Activated gamma-delta T cell (primary cell): ENCODE measurements at places on chromosomes 12 and 14.

GRCh38 chr12:2265461-2266167 lies 212.8 kb downstream of the CACNA1C start:
- DNase-seq: no peak

DNA sequence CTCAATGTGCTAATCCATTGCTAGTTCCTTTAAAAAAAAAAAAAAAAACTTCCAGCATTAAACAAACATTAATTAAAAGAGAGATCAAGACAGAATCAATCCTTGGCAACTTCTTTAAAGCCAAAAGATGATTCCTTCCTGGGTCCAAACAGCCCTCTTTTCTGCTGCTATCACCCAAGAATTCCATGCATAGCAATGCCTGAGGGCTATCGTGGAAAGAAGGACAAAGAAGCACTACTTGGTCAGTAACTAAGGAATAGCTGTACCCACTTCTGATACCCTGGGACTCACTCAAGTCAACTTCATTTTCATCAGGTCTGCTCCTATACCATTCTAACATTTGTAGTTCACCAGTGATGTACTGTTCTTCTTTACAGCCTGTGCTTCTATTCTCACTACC lies 51.8 kb downstream of the SLC38A2 start:
- DNase-seq: no peak

- DNase-seq: no peak
Measured at GRCh38 chr14:69089046-69089445, 63.9 kb downstream of the DCAF5 start.

GRCh38 chr14:63928744-63929174 lies 76.0 kb downstream of the SYNE2 start:
- no peak for DNase-seq

GRCh38 chr12:57111031-57111734 lies at the start of gene STAT6:
STAT6 (minus strand) TSS chr12:57111362; CDS start chr12:57108278, 3,084 bp downstream.
- peak; percentile 31 for DNase-seq

DNA sequence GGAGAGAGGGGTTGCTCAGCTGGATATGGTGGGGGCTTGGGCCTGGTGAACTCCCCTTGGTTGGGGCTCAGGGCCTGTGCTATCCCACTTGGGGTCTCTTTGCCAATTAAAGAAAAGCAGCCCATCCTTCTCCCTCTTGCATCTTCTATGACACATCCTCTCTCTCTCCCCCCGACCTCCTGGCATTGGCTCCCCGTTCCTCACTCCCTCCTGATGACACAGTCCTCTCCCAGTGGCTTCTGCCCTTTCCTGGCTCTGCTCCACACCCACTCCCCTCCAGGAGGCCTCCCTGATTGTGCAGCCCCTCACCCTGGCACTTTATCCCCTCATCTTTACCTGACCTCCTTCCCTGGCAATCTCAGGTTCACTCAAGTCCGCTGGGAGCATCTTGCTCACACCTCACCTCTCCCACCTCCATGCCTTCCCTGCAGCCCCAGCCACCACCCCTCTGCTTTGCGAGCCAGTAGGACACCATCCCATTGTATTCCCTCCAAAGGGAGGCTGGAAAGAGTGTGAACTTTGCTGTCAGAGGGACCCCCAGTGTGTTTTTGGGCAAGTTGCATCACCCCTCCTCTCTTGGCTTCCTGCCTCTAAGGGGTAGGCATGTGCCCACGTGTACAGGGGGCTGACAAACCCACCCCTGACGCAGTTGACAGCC lies 10.7 kb downstream of the KRT80 start:
- no peak for DNase-seq

DNA sequence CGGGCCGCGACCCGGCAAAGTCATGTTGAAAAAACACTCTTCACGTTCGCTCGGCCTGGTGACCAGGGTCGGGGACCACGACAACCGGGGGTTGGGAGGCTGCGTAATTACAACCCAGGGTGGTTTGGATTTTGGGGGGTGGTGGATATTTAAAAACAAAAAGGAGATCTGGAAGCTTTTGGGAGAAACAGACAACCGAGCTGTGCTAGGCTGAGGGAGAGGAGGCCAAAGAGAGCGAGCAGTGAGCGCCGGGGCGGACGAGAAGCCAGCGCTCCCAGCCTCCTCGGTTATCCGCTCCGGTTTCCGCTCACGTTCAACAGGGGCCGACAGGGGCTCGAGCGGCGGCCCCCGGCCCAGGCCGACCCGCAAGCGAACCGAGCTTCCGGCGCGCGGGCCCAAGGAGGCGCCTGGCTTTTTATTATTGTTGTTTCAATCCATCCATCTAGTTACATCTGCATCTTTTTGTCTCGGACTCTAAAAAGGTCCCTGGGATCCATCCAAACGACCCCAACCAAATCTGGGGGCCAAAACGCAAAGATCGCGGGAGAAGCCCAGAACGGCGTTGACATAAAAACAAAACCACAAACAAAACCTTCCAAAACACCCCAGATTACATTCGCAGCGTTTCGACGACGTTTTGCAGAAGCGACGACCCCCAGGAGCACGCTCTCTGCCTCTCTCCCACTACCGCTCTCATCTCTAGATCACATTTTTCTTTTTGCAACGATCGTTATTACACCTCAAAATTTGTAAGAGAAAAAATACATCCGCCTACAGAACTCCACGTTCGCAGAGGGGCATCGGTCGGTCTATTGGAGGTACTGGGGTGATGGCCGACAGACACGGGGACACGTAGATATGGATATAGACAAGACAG lies 771 bp downstream of the OTX2 start:
- DNase-seq: no peak

DNA sequence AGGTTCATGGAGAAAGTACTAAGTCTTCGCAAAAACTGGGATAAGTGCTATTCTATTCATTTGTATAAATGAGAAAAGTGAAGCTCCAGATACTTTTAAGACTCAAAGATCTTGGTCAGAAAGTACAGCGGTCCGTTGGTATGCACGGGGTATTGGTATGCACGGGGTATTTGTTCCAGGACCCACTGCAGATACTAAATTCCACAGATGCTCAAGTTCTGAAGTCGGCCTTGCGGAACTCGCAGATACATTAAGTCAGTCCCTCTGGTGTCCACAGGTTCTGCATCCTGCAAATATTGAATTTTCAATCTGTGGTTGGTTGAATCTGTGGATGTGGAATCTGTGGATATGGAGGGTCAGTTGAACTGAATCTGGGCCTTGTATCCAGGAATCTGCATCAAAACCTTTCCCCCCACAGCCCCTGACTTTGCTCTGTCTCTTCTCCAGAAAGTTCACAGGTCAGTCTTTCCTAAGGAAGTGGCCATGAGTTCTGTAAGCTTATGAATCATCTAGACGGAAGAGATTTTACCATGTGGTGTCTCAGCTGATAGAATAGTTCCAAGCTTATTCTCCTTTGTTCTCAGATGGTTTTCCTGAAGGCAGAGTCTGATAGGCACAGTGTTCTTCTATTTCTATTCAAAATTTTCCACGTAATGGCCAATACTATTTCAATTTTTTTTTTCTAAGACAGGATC lies 274.7 kb downstream of the NEDD1 start:
- no peak for DNase-seq

- DNase-seq: no peak
Measured at GRCh38 chr12:4120316-4120917, 153.1 kb upstream of the CCND2 start.

- no peak for DNase-seq
Measured at GRCh38 chr12:3728686-3729085, 24.2 kb downstream of the CRACR2A start.

DNA sequence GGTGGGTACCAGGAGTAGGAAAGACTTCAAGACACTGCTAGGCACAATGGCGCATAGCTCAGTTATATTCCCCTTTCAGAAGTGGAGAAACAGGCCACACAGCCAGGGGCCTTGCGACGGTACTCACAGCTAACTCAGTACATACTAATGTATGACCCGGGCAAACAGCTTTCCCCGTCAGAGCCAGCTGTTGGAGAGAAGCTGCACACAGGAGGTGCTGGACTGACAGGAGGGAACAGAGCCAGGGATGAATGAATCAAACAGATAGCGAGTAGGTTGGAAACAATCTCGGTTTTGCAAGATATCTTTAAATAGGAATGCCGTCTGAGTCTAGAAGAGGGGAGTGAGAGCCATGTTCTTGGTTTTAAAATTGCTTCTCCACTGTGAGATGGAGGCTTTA lies 45.5 kb downstream of the PRIMA1 start:
- no peak for DNase-seq

DNA sequence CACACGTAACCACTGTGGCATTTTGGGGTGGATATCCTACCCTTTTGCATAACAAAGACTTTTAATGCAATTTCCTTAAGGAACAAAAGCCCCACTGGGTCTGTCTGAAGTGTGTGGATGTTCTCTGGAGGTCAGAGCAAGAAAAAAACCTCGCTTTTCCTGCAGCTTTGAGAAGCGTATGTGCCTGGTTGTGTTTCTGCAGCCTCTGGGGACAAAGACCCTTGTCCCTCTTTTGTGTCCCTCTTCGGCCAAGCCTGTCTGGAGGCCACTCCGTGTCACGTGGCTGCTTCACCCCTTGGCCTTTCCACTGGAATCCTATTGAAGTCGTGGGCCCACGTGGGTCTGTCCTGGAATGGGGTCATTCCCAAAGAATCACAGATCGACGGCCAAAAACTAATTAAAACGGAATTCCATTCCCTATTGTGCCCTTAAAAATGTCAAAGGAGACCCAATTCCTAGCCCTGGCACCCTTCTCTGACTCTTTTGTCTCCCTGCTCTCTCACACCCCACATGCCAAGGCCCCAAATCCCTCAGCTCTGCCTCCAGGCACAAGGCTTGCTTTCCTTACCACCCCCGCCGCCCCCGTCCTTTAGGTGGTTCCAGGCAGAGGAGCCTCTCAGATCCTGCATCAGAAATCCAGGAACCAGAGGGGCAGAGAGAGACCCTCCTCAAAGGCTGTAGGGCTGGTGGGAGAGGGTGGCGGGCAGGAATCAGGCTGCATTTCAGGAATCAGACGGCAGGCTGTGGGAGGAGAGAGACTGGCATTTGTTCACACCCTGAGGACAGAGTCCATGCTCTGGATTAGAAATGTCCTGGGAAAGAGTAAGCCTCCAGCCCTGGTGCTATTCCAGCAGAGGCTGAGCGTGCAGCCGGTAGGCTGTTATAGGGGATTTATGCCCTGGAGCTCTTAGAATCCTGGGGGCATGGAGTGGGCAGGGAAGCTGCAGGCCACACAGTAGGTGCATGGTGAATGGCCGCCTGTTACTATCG lies 12.6 kb upstream of the CYP46A1 start:
- no peak for DNase-seq

- DNase-seq: no peak
Measured at GRCh38 chr12:53467082-53467481, 15.2 kb downstream of the PCBP2 start.

- no peak for DNase-seq
Measured at GRCh38 chr14:91841065-91841464, 26.3 kb downstream of the TC2N start.

DNA sequence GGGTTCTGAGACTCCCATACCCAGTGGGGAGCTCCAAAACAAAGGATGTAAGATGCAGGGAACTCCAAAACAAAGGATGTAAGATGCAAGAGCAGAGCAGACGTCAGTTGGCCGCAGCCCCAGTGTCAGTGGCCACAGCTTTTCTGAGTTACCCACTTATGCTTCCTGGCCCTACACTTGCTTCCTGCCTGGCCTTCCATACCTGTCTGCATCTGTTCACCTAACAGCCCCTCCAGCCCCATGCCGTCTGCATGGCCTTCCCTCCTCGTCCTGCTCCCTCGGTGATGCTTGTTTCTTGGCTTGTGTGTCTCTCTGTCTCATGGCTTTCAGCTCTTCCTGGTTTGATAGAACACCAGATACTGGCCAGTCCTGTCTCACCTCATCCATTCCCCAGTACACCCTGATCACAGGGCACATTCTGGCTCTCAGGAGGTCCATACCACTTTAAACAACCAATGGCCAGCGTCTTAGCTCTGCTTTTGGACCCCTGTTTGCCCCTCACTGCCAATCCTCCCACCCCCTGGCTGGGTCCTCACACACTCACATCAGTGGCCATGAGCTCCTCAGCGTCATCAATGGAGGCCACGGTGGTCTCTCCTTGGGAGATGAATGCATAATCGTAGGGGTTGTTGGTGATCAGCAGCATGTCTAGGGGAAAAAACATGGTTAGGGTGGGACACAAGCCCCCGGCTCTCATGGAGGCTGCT lies 5.3 kb downstream of the MYH7 start:
- no peak for DNase-seq

- no peak for DNase-seq
Measured at GRCh38 chr12:2179953-2180736, 127.4 kb downstream of the CACNA1C start.

GRCh38 chr12:33770652-33771051 lies 251.6 kb upstream of the ALG10 start:
- no peak for DNase-seq

- DNase-seq: no peak
Measured at GRCh38 chr12:6229224-6230218, 29.3 kb downstream of the CD9 start.

DNA sequence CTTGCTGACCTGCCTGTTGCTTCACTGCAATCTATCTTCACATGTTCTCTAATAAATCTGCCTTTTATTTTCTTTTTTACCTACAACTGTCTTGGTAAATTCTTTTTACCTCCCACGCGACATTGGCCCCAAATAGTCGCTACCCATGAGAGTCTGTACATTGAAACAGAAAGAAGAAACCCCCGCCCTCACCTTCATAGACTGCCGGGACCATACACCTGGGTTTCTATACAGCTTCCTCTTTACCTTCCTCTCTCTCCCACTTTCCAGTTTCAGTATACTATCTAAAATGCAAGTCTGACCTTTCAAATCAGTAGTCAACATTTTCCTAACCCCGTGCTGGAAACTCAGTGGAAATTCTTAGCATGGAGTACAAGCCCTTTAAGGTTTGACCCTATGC lies 4.8 kb downstream of the SLC8A3 start:
- no peak for DNase-seq

GRCh38 chr14:74935360-74935680 lies 12.3 kb upstream of the RPS6KL1 start:
- DNase-seq: no peak

- no peak for DNase-seq
Measured at GRCh38 chr12:43208627-43209026, 343.4 kb downstream of the ADAMTS20 start.

- DNase-seq: no peak
Measured at GRCh38 chr12:12449533-12450025, 92.7 kb downstream of the BORCS5 start.

DNA sequence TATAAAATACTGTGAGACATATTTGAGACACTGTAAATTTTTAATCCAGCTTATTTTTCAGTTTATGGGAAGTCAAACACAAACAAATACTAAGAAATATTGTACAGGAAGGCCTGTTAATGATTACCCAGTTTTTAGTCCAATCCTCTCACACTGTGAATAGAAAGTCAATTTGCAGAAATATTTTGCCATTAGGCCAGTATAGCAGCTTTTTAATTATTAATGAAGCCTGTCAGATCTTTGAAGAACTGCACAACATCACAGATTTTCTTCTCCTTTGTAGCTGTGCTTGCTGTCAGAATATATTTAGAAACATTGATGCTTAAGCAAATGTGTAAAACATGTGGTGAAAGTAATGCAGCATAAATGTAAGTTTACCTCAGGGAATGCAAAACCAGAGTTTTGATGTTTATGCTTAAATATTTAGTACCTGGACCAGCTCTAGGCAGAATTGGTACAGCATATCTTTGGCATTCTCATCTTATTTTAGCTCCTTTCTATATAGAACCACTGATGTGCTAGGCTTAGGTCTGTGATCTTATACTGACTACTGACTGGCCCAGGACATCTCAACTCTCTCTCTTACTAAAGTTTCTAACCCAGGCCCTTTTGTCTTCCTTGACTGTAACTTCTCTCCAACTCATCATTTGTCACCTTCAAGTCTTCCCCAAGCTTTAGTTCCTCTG lies 230.8 kb upstream of the NAV3 start:
- DNase-seq: no peak

- DNase-seq: no peak
Measured at GRCh38 chr12:101021911-101022388, 188.1 kb downstream of the SLC5A8 start.
